BJ (cell line): ENCODE measurements at places on chromosomes 2 and 18.
A peak's percentile ranks its signal among the peaks of the same experiment; 100 is the strongest.

DNA sequence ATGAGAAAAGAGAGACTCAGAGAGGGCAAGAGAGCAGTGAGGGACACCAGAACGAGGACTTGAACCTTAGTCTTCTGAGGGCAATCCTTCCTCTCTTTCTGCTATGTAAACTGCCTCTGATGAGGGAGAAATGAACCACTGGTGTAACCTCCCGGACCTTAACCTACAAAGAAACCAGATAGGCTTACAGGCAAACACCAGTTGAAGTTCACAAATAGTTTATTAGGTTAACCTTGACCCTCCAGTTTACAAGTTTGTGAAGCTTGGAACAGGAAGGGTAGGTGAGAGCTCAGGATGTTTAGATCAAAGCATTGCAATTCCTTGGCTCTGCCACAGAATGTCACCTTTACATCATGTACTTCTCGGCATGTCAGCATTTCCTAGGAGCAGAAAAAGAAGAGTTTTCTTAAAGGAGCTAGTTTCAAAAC, 486.4 kb upstream of the SPRED2 start:
- no peak for DNase-seq

DNA sequence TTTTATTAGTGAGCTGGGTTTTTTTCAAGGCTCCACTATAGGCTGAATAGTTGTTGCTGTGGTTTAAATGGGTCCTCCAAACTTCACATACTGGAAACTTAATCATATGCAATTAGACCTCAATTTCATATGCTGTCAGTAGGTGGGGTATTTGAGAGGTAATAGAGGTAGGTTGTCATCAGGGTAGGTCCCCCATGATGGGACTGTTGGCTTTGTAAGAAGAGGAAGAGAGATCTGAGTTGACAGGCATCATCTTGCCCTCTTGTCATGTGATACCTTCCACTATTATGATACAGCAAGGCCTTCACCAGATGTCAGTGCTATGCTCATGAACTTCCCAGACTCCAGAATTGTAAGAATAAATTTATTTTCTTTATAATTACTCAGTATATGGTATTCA, 819.4 kb downstream of the LRP1B start:
- DNase-seq, result no peak

DNA sequence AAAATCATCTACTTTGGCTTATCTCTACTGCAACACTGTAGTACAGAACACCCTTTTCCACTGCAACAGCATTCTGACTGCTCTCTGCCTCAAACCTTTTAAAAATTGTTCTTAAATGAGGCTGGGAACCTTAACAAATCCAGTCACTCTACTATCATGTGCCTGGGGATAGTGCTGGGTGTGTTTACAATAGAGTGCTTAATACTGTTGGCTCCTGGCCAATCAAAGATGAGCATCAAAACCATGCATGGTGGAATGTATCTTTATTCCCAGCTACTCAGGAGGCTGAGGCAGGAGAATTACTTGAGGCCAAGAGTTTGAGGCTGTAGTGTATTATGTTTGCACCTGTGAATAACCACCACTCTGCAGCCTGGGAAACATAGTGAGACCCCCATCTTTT, 7.4 kb downstream of the ANKAR start:
- no peak for DNase-seq

DNA sequence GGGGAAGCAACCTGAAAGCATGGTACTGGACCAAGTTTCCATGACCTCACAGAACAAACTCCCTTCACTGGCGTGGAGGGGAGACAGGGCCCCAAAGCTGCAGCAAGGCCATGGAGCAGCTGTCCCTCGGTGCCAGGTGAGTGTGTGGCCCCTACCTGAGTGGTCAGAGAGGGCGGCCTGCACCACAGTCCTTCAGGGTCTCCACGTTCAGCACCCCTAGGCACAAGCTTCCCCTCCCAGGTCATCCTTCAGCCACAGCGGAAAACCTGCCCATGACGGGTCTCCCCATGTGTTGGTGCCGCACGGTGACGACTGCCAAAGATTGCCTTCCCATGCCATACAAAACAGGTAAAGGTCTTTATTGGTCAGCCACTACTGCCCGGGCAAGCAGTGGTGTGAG, 201.6 kb downstream of the MGAT5 start:
- no peak for DNase-seq

- no peak for DNase-seq
Measured at GRCh38 chr18:59345556-59345955, 13.5 kb downstream of the LMAN1 start.

DNA sequence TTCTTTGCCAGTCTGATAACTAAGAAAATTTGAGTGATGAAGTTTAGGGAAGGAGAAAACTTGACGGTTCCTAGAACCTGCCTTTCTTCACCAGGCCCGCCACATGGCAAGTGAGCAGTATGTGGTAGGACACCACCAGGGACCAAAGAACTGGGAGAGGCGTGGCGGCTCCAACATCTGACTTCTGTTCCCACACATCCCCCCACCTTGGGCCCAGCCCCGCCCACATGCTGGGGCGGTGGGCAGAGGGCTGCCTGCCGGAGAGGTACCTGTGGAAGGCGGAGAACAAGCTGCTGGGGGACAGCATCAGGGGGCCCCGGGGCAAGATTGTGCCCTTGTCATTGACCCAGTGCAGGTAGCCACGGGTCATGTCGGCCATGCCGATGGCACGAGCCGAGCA, 75.0 kb downstream of the EMILIN2 start:
- DNase-seq, result no peak

DNA sequence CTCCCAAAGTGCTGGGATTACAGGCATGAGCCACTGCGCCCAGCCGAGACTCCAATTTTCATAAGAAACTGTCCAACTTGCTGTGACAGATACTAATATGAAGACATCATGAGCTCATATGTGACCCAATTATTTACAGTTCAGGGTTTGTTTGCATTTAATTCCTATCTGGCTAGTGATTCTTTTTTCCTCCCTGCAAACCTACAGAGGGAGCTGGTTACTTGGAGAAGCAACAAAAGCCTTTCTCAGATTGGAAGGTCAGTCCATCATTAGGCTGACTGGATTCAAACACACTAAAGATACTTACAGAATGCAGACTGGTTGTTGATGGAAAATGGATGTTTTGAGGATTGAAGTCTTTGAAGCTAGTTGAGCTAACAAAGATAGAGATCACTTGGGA, 176.4 kb downstream of the ANKRD44 start:
- DNase-seq, result no peak

- DNase-seq, result no peak
Measured at GRCh38 chr2:219661955-219662395, 34.5 kb downstream of the SLC4A3 start.

DNA sequence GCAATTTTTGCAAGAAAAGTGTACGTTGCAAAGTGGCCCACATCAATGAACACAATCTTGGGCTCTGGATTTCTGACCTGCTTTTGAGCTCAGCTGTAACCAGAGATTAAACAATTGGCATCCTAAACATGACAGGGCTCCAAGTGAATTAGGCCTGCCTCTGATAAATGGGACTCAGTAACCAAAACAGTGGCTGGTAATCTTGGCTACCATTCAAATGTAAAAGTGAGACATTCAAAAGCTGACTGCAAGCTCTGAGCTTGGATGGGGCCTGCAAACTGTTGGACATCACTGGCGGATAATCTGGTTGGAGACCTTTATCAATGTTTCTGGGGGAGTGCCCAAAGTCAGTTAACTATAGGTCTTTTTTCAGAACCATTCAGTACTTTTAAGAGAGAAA, 160.7 kb downstream of the RAB3GAP1 start:
- no peak for DNase-seq

DNA sequence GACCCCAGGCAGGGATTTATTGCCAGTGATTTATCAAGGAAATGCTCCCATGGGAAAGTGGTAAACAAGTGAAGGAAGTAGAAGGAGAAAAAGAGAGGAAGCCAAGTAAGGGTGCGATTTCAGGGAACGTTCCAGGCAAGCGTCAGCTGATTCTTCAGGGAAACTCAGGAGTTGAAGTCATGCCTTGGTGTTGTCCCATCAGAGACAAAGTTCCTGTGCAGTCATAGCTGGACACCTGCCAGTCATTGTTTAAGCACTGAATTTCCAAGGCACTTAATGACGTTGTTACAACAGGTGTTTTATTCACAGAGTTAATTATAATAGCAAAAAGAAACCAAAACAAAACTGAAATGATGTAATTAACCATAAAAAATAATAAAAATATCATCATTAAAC, 381.8 kb upstream of the CRIM1 start:
- DNase-seq, result no peak

DNA sequence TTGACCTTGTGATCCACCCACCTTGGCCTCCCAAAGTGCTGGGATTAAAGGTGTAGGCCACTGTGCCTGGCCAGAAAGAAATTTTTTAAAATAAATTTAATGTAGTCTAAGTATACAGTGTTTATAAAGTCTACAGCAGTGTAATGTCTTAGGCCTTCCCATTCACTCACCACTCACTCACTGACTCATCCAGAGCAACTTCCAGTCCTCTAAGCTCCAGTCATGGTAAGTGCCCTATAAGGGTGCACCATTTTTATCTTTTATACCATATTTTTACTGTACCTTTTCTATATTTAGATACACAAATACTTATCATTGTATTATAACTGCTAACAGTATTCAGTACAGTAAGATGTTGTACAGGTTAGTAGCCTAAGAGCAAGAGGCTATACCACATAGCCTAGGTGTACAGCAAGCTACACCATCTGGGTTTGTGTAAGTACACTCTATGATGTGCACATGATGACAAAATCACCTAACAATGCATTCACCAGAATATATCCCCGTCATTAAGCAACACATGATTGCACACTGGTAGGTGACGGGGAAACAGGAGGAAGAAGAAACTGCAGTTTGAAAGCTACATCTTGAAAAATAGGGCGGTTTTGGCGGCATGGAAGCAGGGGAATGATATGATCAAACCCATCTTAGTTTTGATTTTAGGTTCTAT, 105.1 kb upstream of the ITGB6 start:
- no peak for DNase-seq

- DNase-seq, result no peak
Measured at GRCh38 chr2:15913146-15913545, 27.2 kb upstream of the MYCN start.

- DNase-seq, result no peak
Measured at GRCh38 chr2:26324903-26325302, 21.0 kb upstream of the SELENOI start.

GRCh38 chr2:109433926-109434325, 179.8 kb downstream of the SEPTIN10 start:
- DNase-seq, result no peak

DNA sequence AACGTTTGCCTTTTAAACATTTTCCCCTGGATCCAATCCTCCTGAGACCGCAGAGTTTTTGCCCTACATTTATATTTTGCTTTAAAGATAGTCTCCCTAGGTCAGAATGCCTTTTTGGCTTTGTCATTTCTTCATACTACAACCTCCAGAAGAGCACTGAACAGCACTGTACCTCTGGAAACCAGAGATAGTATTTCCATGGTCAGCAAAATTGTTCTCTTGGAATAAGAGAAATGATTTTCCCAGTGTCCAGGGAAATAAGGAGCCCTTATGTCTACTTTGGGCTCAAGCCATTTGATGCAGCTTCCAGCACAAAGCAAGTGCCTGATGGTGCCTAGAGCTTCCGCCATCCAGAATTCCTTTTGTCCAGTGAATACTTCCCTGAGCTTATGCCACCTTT, 75.5 kb upstream of the SP5 start:
- DNase-seq, result no peak

DNA sequence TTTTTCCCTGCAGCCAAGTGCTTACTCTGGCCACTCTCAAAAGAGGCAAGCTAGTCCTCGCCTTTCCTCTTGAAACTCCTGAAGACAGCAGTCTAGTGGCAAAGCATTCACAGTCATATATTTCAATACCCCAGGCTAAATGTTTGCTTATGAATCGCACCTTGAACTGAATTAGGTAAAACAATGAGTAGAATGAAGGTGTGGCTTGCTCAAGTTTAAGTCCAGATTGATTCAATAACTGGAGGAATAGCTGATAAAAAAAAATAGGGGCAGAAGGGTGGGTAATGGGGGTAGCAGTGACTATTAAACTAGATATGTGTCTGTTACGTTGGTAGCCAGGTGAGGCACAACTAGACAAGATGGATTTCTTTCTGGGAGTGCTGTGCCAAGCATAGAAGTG, 88.2 kb upstream of the EPB41L3 start:
- no peak for DNase-seq

DNA sequence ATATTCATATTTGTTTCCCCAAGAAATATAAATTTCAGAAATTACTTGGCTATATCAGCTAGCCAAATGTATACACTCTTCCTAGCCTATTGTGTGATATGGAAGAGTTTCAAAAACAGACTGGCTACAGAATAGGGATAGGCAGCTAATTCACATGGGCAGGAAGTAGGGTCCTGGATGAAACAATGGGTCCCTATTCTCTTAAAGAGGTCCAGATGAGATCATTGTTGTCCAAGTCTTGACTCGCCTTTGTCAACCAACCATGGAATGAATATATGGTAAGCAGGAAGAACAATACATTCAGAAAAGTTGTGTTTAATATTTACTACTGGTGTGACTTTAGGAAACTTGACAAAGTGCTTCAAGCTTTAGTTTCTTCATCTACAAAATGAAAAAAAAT, 319.9 kb downstream of the NBAS start:
- DNase-seq, result no peak

- DNase-seq, result no peak
Measured at GRCh38 chr2:46580416-46580815, 101.1 kb downstream of the TMEM247 start.

DNA sequence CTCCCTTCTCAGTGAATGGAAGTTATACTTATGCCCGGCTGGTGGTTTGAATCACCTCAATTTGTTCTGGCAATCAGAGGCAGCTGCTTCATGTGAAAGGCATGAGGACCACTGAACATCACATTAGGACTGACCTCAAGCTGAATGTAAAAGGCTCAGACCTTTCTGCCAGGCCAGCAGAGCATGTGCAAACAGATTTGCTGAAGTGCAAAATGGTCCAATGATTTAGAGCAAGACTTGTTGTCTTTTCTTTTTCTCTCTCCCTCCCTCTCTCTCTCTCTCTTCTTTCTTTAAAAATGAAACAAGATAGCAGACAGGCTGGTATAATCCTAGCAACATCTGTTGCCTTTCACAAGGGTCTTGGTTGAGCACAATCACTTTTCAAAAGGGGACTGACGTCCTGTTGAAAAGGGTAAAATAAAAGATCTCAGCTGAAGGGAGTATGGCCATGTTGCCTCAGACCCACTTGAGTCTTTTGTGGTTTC, 13.3 kb upstream of the CDH7 start:
- DNase-seq, result no peak

GRCh38 chr2:172698041-172698863, 37.4 kb upstream of the RAPGEF4 start:
- peak; percentile 54 for DNase-seq

DNA sequence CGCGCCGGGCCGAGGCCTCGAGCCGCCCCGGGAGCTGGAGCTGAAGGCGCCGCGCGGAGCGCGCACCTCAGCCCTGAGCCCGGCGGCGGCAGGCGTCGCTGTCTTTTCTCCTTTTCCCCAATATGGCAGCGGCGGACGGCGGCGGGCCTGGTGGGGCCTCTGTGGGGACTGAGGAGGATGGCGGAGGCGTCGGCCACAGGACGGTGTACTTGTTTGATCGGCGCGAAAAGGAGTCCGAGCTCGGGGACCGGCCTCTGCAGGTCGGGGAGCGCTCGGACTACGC, 369 bp downstream of the SMCHD1 start:
- no peak for DNase-seq

DNA sequence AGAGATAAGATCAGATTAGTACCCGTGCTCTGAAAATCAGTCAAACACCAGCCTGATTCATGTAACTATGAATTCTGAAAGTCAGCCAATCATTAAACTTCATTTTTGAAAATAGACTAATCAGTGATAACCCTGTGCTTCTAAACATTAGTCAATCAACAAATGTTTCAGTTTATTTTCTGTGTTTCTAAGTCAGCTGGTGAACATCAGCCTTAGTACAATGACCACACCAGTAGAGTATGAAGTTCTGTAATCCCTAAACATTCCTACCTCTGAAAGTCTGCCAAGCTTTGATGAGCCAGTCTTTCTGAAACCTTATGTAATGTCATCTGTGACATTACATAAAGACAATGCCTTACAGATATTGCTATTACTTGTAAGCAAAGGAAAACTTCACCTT, 807.4 kb upstream of the CRIM1 start:
- no peak for DNase-seq
